ENCODE measurements at places on chromosomes 7 and 10.
A peak's percentile ranks its signal among the peaks of the same experiment; 100 is the strongest.

GRCh38 chr7:82317760-82318159 lies 125.8 kb downstream of the CACNA2D1 start:
- no peak for DNase-seq

GRCh38 chr7:8125680-8126444 lies 136.1 kb downstream of the ICA1 start:
- peak; percentile 39 for DNase-seq

GRCh38 chr7:71419546-71420337 lies 287.8 kb downstream of the GALNT17 start:
- DNase-seq = no peak

DNA sequence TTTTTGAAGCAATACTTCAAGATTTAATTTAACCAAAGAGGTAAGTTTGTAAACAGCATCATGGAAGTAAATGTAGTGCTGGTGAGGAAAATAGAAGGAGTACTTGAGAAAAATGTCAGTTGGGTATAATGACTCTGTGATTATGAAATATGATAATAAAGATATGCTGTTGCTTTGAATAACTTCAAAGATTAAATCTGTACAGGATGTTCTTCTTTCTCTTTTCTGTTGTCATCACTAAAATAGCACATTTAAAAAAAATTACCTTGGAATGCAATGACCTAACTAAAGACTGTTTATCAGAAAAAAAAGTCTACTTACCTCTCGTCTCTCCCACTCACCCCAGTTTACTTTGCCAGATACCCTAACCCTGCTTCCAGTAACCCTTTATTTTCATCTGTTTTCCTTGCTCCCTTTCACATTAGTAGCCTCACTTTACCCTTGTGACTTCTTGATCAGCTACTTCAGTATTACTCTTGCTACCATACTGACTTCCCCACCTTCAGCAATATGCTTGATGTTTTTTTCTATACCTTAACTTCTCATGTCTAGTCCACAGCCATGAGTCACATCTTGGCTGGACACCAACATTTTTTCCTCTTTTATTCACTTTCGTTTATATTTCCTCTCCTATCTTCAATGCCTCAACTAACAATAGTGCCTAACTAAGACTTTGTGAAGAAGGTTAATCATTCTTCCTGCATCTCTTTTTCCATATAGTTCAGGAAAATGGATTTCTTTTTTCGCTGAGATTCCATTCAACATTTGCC lies 29.7 kb upstream of the TAS2R16 start:
- no peak for DNase-seq

DNA sequence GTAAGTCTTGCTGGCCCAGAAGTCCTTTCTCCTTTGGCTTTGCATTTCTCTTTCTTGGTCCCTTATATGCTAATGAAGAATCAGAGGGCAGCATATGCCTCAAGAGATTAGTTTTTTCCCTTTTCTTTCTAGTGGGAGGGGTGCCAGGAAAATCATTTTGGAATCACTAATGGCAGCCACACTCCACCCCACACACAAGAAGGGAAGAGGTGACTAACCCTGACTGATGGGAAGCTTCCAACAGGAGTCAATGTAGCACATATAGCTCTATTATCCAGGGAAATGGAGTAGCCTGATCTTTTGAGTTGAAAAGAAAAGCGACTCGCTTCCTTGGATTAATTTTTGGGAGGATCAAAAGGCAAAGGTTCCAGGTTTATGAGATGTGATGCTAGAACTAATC lies 225.3 kb downstream of the KIF20B start:
- no peak for DNase-seq

DNA sequence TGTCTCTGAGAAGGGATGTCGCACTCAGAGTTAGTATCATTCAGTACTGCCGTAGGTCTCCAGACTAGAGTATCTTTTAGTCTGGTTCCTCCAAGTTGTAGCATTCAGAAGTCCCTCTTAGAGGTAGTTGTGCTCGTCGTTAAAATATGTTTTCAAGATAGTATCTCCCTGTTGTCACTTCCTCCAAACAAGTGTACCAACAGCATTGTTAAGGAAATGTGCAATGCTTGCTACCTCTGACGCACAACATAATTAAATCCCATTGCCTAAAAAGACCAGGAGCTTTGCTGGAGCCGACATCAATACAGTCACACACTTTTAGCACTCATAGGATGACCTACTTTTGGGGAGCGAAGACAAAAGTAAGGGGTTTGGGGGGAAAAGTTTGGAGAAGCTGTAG lies 80.0 kb upstream of the STK17A start:
- no peak for DNase-seq

GRCh38 chr10:62424026-62424425 lies 49.9 kb downstream of the ZNF365 start:
- no peak for DNase-seq

DNA sequence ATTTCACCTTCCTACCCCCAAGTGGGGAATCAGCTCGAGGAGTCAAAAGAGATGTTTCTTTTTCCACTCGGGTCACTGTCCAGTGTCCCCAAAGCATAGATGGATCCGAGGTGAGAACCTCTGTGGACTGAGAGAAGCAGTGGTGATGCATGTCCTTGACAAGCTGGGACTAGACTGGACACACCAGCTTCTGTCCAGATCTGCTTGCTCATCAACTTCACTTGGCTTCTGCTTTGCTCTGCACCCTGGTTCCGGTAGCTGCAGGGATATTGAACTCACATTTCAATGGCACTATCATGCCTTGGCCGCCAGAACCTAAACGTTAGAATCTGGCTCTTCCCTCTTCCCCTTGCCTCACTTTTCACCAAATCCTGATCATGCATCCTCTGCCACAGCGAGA lies 50.3 kb upstream of the CXCL12 start:
- DNase-seq = no peak

All from body of pancreas (tissue), 4 donors.